ENCODE measurements at places on chromosomes 7 and 10. TPM values are rescaled to one million over a fixed set of nuclear protein-coding genes. Genes with fewer than 3 reads are reported as not detected.

- peak; percentile 35 for DNase-seq
Measured at GRCh38 chr7:23000597-23001360, 13.2 kb downstream of the HYCC1 start.

GRCh38 chr7:76377186-76377918 lies 18.6 kb upstream of the YWHAG start:
- peak; percentile 31 for DNase-seq

DNA sequence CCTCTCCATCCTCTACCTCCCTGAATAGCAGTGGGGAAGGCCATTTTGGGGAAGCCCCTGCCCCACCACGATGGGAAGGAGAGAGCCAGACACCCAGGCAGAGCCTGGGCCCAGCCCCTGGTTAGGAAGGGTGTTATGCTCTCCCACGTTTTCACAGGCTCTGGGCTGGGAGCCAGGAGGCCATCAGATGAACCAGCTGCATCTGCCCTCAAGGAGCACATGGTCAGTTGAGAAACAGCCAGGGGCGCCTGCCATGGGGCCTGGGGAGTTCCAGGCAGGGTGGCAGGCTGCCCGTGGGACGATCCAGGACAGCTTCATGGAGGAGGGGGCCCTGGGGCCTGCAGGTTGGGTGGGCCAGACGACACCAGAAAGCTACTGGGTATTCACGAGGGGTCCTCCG lies 47.5 kb downstream of the CAMK2B start:
- DNase-seq: peak; percentile 16

- DNase-seq: peak; percentile 45
Measured at GRCh38 chr7:141354251-141354650, 197.0 kb upstream of the AGK start.

DNA sequence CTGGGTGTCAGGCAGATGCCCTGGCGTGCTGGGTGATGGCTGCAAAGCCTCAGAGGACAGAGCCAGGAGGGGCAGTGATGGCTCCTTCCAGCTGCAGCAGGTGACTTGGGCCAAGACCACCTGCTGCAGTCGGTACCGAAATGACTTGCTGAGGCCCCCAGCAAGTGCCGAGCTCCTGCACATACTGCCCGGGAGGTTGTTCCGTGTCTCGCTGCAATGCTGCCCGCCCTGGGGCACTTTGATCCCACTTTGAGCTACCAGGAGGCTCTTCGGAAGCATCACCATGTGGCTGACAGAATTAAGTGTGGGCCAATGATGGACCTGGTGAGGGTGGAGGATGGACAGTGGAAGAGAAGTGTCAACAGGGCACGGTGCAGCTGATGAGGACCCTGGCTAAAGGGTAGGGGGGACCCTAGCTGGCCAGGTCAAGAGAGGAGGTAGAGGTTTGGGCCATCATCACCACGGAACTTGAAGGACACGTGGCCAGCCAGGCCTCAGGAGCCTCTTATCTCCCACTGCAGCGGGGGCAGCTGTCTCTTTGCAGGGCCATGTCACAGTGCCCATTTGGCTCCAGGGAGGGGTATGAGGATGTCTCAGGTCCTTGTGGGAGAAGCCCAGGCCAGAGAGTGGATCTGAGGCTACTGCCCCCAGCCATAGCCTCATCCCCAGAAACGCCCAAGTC lies 51.1 kb upstream of the NANOS1 start:
- no peak for DNase-seq

DNA sequence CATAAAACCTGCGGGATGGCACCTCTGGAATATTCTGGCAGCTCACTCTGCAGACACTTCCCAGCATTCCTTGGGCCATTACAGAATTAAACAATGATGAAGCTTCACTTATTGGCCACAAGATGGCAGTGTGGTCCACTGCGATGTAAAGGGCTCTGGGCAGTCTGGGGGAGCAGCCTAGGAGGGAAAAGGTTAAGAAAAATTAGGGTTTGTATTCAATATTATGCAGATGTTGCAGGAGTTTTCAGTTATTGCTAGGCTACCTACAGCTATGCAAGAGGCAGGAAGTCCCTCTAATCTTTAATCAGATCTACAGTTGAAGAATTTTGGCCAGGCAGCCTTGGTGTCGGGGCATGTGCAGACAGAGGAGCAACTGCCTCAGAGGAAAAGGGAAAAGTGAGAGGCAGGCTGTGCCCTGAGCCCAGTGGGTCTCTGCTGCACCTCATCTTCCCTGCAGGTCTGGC lies 233.2 kb upstream of the PRSS1 start:
- DNase-seq: peak; percentile 77

- no peak for DNase-seq
Measured at GRCh38 chr10:85734791-85735190, 631.8 kb downstream of the GRID1 start.

IFIT1 gene
- 14.3 TPM for polyA plus RNA-seq

NPFFR1 gene
- not detected for polyA plus RNA-seq

DNA sequence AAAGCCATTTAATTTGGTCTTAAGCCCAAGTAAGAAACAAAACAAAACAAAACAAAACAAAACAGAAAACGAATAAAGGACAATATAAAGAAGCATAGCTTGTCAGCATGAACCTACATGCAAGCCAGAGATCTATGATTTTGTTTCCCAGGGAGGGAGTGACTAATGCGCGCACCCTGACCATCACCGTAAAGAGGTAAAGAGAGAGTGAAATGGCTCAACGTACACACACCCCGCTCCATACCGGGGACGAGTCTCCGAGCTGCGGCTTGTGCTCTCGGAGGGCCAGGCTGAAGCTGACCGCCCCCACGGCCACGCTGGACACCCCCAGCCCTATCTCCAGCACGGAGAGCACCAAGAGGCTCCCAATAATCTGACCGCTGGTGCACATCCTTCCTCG lies 1.1 kb downstream of the TMEM196 start:
- DNase-seq: no peak

DNA sequence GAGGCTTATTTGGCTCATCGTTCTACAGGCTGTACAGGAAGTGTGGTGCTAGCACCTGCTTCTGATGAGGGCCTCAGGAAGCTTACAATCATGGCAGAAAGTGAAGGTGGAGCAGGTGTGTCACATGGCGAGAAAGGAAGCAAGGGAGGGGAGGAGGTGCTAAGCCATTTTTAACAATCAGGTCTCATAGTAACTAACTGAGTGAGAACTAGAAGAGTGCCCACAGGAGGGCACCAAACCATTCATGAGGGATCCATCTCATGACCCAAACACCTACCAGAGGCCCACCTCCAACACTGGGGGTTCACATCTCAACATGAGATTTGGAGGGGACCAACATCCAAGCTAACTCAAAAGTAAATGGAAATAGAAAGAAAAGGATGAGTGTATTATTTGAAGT lies 78.1 kb downstream of the CXCL12 start:
- peak; percentile 52 for DNase-seq

GRCh38 chr10:120077707-120078492 lies 185.4 kb downstream of the SEC23IP start:
- DNase-seq: no peak

DNA sequence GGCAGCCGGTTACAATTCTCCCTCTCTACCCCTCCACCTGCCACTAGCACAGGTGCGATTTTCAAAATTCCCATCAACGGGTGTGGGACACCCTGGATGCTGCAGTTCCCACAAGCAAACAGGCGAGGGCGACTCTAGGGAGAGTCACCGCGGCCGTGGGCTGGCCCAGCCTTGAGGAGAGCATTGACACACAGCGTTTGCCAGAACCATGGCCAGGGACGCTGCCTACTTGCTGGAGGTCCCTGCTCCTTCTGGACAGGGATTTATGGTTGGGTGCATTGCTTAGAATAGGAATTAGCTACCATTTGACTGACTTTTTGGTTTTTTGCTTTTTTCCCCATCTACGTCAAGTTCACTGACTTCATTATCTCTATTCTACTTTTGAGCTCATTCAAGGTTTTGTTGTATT lies 19.0 kb upstream of the CLDN4 start:
- DNase-seq: peak; percentile 90

GRCh38 chr10:47266602-47267001 lies 33.4 kb upstream of the GDF10 start:
- DNase-seq: no peak

DNA sequence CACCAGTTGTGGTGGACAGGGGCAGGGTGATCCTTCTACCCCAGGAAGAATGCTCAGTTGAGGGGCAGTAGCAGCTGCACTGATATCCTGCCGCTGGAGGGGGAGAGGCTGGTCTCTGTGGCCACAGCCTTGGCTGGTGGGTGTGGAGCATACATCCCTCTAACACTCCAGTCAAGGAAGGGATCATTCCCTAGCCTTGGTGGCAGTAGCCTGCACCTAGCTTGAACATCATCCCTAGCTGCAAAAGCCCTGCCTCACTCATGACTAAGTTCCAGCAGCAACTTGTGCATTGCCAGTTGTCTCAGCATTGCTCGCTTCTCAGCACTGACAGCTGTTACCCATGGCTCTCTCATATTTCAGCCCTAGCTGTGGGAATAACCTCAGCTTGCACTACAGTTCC lies 688.9 kb upstream of the POT1 start:
- no peak for DNase-seq

DNA sequence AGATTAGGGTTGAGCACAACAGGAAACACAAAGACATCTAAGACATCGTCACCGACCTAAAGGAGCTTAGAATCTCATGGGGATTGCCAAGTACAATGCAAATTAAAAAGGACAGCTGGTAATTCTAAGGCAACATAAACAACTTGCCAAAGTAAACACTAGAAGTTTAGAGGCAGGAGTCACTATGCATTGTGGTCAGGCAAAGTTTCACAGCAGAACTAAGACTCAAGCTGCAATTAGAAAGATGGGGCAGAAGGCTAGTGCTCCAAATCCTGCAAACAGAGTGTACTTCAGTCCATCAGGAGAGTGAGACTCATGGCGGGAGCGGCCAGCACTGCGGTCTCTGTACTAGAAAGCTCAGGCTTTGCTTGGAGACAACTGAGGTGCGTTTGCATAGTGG lies 52.7 kb downstream of the HIPK2 start:
- peak; percentile 85 for DNase-seq

SLF2 gene
- polyA plus RNA-seq: 12.5 TPM

DNA sequence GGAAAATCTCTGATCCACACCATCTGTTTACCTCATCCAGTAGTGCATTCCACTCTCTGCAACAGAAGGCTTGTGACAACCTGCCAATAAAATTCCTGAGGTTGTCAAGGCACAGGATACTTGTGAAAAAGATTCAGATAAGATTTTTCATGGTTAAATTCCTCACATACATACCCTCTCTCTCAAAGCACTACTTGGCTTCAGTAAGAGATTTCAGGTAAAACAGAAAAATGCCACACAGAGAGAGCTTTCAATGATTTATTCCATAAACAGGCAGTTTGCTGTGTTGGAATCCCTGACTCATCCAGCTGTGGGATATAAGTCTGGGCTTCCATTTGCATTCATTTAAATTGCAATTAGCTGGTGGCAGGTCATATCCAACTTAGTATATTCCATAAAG lies 99.7 kb upstream of the CAV2 start:
- peak; percentile 74 for DNase-seq

PNLIPRP3 gene
- not detected for polyA plus RNA-seq

DNA sequence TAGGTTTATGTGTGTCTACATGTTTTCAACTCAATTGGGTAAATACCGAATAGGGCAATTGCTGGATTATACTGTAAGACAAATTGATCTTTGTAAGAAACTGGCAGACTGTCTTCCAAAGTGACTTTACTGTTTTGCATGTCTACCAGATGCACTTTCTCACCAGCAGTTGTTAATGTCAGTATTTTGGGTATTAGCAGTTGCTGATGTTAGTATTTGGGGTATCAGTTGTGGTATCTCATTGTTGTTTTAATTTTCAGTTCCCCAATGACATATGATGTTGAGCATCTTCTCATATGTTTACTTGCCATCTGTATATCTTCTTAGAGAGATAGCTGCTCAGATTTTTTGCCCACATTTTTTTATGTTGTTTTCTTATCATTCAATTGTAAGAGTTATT lies 10.6 kb downstream of the PDE6C start:
- DNase-seq: no peak

- DNase-seq: peak; percentile 76
Measured at GRCh38 chr7:27606270-27607209, 56.1 kb downstream of the HIBADH start.

DNA sequence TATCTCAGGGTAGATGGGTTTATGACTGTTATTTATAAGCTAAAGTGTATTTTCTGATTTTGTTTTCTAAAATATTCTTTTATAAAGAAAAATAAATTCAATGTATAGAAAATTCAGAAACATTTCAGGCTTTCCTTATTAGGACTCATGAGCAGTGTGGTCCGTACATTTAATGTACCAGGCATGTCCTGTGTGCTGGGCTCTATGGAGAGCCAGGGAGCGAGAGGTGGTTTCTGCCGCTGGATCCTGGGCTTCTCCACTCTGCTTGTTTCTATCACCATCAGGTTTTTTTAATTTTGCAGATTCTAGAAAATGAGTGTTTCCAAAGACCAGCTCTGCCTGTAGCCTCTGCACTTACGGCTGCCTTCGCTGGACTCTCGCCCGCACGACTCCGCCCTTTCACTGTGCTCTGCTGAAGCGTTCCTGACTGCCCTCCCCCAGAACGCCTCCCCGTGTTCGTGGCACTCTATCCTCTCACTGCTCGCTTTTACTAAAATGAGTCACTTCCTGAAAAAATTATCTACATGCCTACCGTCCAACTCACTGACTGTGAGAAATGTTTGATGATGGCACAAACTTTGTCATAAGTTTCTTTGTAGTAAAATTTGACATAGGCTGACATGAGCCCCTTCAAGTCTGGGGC lies 188.5 kb downstream of the ZMYND11 start:
- DNase-seq: peak; percentile 99

GRCh38 chr10:94607111-94607510 lies 61.5 kb downstream of the HELLS start:
- DNase-seq: no peak

NEBL gene
- polyA plus RNA-seq: not detected

ANKRD7 gene
- polyA plus RNA-seq: 1.6 TPM

DNA sequence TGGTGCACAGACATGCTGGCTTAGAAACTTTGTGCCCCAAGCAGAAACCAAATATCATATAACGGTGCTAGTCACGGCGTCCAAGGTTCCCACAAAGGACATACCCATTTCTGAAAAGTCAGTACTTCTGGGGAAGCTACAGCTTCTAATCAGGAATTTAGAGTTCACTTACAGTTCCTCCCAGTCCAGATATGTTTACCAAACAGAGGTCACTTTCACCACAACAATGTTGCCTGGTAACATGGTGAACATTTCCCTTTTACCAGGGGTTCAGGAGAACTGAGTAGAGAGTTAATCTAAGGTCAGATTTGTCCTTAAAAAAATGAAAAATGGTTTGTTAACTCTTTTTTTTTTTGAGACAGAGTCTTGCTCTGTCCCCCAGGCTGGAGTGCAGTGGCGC lies 265.9 kb upstream of the MKLN1 start:
- DNase-seq: no peak

DNA sequence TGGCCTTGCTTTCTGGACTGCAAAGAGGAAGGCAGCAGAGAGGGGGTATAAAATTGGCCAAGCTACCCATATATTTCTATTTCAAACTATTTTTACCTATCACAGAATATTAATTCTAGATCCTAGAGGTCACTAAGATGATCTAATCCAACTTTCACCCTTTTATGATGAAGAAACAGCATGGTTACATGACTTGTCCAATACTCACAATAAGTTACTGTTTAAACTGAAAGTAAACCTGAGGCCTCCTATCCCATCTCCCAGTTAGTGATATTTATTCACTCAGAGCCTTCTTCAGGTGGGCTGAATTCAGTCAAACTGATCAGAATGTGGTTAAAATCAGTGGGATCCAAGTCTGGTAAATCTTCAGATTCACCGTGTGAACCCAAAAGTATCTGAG lies 1345.1 kb downstream of the XPNPEP1 start:
- no peak for DNase-seq

GRCh38 chr7:139183878-139184338 lies 47.1 kb upstream of the UBN2 start:
- no peak for DNase-seq

All from GM23248 (cell line).